NCI-H1436 treated with DMSO at 0.1 percent for 48 hours (cell line): ENCODE measurements at places on chromosomes 12 and 14.

- no peak for DNase-seq
Observed at GRCh38 chr12:97313471-97314190, 149.0 kb upstream of the RMST start.

GRCh38 chr14:37466623-37467088 lies 128.4 kb downstream of the FOXA1 start:
- DNase-seq, result no peak

GRCh38 chr14:74495356-74495755 lies 1.8 kb downstream of the ISCA2 start:
- no peak for DNase-seq

DNA sequence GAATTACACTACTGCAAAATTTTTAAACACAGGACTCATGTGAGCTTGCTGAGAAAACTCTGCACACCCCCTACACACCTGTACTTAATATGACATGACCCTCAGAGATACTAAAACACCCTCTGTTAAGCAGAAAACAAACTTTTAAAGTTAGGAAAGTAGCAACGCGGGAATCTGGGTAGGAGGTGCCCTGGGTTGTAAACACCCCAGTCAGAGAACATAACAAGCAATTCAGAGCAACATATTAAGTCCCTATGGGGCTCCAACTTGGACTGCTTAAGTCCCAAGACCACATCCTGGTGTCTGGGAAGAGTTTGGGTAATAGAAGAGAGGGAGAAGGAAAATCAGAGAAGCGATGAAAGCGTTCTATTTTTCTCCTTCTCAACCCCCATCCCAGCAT lies 1.2 kb downstream of the ATF7 start:
- DNase-seq, result no peak

GRCh38 chr14:103656031-103656755 lies 27.2 kb downstream of the KLC1 start:
- no peak for DNase-seq
